ENCODE measurements at places on chromosomes 4 and X.

- DNase-seq: peak; percentile 75
Observed at GRCh38 chr4:4820261-4820660, 39.2 kb upstream of the MSX1 start.

DNA sequence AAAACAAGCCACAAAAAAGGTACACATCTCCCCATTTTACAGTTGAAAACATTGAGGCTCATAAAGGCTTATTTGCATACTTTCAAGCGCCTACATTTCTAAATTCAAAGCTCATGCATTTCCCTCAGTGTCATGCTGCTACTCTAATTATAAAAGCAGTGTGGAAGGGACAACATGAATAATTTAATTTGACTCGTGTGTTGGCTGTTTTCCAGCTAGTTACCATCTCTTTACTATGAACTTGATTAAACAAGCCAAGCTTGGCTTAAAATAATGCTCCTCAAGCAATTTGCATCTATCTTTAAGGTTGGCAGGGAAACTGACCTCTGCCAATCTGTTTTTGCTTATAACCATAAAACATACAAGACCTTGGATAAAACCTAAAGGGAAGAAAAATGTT is 252.5 kb upstream of the NEIL3 start:
- no peak for DNase-seq

DNA sequence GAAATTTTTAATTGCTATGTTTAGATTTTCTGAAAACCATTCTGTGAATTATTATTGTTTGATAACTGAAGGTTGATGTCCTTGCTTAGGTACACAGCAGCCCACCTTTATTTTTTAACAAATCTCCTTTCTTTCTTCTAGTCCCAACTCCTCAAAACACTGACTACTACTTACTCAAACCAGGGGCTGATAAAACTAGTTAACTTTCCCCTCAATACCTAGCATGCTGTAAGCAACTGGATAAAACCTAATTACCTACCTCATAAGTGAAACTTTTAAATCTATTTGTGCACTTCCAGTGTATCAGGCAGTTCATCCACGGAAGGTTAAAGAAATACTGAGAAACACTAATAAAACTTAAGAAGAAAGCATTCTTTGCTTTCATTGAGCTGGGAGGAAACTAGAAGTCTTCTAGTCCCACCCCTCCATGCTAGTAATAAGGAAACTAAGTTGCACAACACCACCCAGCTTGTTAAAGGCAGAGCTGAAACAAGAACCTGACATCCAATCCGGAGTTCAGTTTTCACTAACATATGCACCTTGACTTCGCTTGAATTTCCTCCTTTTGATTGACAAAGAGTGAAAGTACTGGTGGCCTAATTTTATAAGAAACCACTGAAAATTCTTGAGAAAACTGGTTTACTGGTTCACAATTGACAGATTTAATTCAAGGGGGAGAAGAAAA is 180.2 kb upstream of the TET2 start:
- no peak for DNase-seq

DNA sequence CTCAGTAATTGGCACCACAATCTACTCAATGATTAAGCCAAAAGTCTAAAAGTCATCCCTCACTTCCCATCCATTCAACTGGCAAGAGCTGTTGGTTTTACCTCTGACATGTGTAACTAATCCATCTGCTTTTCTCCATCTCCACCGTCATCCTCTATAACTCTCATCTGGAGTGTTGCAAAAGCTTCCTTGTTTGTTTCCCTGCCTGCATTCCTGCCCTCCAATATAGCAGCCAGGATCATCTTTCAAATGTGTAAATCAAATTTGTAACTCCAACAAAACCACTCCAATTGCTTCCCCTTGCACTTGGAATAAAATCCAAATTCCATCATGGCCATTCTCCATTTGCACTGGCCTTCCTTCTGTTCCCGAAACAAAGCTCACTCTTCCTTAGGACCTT is 4.3 kb upstream of the PLAC8 start:
- no peak for DNase-seq

- no peak for DNase-seq
Observed at GRCh38 chr4:161404346-161405110, 759.3 kb downstream of the FSTL5 start.

GRCh38 chr4:4869731-4870571 is 10.5 kb downstream of the MSX1 start:
- no peak for DNase-seq

DNA sequence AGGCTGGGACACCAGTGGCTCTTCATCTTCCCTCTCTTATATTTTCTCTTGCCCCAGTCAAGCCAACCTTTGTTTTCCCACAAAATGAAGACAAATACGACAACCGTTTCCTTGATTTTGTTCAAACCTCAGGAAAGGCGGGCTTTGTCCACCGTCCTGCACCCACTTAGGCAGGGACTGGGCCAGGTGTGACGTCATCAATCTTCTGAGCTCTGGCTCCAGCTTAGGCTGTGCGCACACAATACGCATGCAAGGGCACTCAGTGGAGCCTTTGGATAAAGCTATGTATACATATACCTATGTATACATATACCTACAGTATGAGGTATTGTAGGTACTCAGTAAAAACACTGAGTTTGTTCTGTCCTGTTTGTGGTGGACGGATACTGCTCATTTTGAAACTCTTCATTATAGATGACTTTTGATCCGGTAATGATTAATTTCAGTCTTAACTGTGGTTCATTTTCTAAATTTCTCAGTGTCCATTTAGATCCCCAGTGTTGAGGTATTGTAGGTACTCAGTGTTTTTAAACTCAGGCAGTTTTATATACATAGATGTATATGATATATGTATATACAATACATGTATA is 194.9 kb downstream of the MGST2 start:
- DNase-seq: no peak

DNA sequence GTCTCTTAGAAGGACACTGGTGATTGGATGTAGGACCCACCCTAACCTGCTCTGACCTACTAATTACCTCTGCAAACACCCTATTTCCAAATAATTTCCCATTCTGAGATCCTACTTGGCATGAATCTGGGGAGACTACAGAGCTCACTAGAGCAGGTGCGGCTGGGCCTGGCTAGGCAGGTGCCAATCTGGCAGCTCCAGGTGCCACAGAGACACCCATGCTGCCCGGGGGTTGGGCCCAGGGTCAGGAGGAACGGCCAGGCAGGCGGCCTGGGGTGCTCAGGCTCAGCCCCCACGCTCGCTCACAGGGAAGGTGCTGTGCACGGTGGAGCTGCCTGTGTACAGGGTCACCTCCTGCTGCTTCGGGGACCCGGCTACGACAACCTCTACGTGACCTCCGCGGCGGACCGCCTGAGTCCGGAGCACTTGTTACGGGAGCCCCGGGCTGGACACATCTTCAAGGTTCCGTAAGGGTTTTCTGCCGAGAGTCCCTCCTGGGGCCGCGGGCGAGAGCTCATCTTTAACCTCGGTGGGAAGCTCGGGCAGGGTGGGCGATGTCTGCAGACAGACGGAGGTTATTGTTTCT is 26.5 kb upstream of the PLCXD1 start:
- DNase-seq: no peak

All from nucleus accumbens (tissue), 56 donors.